ENCODE measurements at places on chromosomes 5 and 9. TPM values are rescaled to one million over a fixed set of nuclear protein-coding genes. Genes with fewer than 3 reads are reported as not detected.

Gene SLC4A9
- not detected for total RNA-seq

Gene PCDHB2
- 7.6 TPM for total RNA-seq

Gene FOXD4L5
- total RNA-seq: not detected

Gene SMIM33
- total RNA-seq: not detected

- no peak overlapping the region for H3K4me3 ChIP-seq
- H3K4me1 ChIP-seq: no peaks in the 10 kb centered on the region
- H3K36me3 ChIP-seq: no peaks in the 10 kb centered on the region
These were observed 20.3 kb downstream of the OSTF1 start for GRCh38 chr9:75108571-75108970.

DNA sequence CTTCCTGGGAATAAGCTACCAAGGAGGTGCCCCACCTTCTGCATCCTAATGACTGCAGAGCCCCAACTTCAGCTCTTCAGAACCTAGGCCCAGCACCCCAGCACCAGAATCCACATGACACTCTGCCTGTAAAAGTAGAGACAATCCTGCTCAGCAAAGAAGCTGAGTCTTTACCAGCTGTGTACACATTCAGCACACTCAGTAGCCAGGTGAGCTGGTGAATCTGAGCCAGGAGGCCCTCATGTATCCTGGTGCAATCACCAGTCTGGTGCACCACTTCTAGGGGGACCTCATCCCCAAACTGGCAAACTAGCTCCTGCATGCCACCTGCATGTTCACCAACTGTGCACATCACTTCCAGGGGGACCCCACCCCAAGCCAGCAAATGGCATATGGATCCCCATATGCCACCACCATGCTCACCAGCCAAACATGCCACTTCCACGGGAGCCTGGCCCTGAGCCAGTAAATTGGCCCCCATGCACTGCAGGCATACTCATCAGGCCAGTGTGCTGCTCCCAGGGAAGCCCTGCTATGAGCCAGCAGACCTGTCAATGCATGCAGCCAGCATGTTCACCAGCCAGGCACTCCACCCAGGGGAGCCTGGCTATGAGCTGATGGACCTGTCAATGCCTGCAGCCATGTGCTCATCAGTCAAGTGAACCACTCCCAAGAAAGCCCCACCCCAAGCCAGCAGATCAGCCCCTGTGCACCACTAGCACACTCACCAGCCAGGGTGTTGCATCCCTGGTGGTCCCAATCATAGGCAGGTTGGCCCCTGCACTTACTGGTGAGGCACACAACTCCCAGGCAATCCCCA, 15.6 kb upstream of the BTNL9 start:
- no peak overlapping the region for H3K27ac ChIP-seq
- no peaks in the 10 kb centered on the region for H3K4me1 ChIP-seq
- no peaks in the 10 kb centered on the region for H3K36me3 ChIP-seq
- no peak overlapping the region for H3K4me3 ChIP-seq
- no peaks in the 10 kb centered on the region for H3K27me3 ChIP-seq

DNA sequence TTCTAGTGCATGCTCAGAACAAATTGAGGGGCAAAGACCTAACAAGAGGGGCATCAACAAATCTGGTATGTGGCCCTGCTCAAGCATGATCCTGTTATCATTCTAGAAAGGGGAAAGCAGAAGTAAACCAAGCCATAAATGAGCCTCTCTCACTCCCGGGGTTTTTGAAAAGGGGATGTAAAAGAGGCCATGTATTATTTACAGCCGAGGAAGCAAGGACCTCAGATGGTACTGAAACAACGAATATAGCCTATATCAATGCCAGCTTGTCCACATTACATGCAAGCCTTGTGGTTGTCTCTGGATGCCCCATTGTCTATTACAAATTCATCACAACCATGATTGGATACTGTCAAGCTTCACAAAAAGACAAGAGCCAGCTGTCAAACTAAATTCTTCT, 211.3 kb downstream of the DCP2 start:
- DNase-seq: no peak
- H3K4me3 ChIP-seq: no peak overlapping the region
- H3K27me3 ChIP-seq: no peaks in the 10 kb centered on the region
- no peaks in the 10 kb centered on the region for H3K36me3 ChIP-seq
- H3K27ac ChIP-seq: no peak overlapping the region
- peaks cover 21% of the 10 kb centered on the region for H3K4me1 ChIP-seq

GRCh38 chr9:116937361-116937760, 250.3 kb downstream of the TRIM32 start:
- no peak overlapping the region for H3K4me3 ChIP-seq
- DNase-seq: no peak
- H3K4me1 ChIP-seq: peaks cover 15% of the 10 kb centered on the region
- no peaks in the 10 kb centered on the region for H3K36me3 ChIP-seq
- H3K27me3 ChIP-seq: no peaks in the 10 kb centered on the region

Data from SJSA1 (cell line).